ENCODE measurements at places on chromosomes 11 and 22.

DNA sequence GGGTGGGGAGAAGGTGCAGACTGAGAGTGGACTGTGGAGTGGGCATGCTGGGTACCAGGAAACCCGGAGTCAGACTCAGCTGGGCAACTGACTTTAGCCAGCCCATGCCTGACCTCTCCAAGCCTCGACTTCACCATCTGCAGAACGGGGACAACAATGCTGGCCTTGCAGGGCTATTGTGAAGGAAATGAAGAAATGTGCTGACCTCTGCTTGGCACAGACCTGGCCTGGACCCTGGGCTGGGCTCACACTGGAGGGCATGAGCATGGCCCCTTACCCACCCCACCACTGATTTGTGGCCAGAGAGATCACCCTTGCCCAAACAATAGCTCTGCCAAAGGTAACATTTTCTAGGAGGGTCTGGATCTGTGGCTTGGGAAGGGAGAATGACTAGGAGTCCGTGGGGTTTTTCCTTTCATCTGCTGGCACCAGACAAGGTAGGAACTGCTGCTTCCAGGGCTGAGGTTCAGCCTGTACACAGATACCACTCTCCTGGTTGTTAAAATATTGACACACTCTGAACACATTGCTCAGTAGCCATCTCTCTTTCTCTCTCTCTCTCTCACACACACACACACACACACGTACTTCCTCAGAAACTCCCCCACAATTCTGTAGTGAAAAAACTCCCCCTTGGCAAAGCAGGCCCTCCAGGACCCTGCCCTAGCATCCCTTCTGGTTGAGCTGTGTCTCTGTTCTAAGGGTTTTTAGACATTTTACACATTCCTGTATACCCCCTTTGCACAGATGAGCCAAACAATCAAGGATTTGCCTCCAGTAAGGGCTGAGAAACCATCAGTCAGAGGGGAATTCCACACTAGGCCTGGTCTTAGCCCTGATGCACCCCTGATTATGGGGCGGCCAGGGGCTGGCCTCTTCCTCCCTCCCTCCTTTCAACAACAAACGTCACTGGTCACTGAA, 1.0 kb downstream of the MOGAT2 start:
- DNase-seq = no peak

DNA sequence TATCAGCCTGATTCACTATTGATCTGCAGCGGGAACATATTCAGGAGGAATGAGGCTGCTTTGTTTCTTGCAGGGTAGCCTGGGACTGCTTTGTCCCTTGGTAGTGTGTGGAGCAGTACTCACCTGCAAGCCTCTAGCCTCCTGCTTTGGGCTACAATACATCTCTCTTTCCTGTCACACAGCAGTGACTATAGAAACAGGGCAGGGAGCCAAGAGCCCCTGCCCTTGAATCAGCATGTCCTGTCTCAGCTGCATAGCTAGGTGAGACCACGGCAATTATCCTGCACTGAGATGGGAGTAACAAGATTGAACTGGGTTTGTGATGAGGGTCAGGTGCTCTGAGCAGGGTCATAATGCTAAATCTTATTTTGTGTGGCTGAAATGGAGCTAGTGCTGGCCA, 191.9 kb downstream of the NELL1 start:
- DNase-seq = no peak

DNA sequence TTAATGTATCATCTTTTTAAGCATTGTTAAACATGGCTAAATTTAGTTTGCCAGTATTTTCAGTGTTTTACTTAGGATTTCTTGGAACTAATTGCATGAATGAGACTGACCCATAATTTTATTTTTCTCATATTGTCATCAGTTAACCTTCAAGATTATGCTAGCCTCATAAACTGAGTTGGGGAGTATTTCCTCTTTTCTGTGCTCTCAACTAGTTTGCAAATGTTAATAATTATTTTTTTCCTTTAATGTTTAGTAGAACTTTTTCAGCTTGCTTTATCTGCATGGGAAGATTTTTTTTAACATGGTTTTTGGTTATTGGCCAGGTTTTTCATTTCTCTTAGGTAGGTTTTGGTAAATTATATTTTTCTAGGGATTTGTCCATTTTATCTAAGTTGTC, 235.4 kb upstream of the SESN3 start:
- DNase-seq = no peak

DNA sequence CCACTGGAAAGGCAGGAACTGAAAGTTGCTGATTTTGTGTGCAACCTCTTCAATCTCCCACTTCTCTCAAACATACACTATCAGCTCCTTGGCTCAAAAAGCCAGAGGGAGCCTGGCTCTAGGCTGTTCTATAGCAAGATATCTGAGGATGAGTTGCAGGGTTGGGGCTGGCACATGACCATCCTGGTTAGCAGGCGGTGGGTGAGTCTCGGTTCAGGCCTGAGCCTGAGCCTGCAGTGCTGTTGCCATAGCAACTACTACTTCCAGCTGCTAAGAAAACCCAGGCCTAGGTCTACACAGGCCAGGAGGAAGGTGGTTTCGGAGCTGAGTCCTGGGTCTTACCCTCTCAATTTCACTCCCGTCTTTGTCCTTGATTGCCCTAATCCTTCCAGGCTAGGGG, 39.0 kb downstream of the CWC15 start:
- DNase-seq = no peak

GRCh38 chr11:44404736-44405395, 94.9 kb upstream of the ALX4 start:
- DNase-seq = no peak
